Effector memory CD4-positive, alpha-beta T cell (primary cell): ENCODE measurements at places on chromosomes 16 and 17.

DNA sequence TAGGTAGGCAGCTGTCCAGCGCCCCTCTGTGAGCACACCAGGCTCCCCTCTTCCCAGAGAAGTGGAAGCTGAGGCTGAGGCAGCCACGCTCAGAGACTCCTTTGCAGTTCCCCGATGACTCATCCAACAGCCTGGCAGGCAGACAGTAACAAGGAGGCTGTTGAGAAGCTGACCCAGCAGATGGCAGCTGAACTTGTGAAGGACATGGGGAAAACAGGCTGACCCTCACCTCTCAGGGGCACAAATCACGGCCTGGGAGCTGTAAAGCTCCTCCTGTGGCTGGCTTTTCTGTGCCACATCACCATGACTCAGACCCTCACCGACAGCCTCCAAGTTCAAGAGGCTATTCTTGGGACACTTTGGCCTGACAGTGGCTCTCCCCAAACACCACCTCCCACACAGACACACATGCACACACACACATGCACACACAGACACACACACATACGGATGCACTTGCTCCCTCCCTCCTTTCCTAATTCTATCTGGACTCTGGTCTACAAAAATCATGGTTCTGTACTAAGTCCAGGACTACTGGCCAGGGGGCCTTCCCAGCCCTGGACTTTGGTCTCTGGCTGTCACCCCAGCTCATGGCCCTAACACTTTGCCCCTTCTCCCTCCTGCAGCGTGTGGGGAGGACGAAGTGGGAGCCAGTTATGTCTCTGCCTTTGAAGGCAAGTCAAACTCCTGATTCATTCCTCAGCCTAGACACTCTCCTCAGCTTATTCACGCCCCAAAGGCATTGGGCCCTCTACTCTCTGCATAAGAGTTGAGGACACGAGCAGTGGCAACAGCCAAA lies 23.2 kb downstream of the MAP3K14 start:
- DNase-seq, result no peak

DNA sequence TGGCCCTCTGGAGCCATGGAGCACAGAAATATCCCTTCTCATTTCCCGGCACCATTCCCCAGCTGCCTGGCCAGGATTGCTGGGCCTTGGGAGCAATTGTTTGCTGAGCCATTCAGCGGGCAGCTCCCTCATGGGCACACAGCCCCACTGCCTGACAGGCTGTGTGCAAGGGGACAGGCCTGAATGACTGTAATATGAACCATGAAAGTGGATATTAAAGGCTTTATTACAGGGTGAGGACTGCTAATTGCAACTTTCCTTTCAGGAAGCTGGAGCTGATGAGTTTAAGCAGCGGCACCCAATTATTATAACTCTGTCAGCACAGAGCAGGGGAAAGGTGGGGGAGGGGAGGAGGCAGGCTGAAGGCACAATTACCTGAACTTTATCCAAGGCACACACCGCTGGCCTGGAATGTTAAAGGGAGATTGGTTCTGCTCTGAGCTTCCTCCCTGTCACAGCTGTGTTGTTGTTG lies 159.8 kb upstream of the SDK2 start:
- no peak for DNase-seq

DNA sequence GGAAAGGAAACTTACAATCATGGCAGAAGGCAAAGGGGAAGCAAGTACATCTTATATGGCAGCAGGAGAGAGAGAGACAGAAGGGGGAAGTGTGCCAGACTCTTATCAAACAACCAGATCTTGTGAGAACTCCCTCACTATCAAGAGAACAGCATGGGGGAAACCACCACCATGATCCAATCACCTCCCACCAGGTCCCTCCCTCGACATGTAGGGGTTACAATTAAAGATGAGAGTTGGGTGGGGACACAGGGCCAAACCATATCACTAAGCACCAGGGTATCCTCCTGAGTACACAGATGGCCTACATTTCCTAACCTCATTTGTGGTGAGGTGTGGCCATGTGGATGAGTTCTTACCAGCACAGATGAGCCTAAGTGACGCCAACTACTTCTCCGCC lies 348.6 kb upstream of the ZFHX3 start:
- DNase-seq, result no peak

GRCh38 chr17:32927201-32927723 lies 691 bp upstream of the TMEM98 start:
- DNase-seq, result no peak

- no peak for DNase-seq
Observed at GRCh38 chr16:19718624-19718965, 524 bp downstream of the IQCK start.

GRCh38 chr17:3835410-3836229 lies 10.4 kb downstream of the NCBP3 start:
- no peak for DNase-seq
